ENCODE measurements at places on chromosomes 16 and 17.

DNA sequence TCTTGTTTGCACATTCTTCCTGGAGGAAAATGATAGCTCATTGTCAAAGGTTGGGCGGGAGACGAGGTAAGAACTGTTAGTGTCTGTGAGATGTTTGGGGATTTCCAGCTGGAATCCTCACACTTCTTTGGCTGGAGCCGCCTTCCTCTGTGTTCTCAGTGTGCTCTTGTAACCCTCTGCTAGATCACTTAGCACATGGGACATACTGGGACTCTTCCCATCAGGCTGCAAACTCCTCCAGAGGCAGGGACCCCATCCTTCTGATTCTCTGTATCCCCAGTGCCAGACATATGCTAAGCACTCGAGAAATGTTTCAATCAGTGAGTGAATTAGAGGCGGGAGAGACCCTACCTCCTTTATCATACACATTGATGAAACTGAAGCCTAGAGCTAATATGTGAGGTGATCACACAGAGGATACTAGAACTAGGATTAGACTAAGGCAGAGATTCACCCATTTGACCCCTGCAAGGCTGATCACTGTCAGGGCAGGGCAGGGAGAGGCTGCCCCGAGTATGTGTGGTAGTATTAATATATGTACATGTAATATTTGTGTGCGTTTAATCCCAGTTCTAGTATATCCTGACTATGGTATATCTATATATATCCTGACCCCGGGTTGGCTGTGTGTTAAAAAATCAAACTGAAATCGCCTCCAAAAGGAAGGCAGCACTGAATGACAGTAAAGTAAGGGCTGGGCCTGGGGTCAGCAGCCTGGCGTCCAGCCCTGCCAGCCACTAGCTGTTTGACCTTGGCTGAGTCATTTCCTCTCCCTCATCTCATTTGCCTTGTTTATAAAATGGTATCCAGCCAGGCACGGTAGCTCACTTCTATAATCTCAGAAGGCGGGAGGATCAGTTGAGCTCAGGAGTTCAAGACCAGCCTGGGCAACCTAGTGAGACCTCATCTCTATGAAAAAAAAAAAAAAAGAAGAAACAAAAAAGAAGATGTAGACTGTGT, 75.5 kb upstream of the TBX2 start:
- no peak for DNase-seq

DNA sequence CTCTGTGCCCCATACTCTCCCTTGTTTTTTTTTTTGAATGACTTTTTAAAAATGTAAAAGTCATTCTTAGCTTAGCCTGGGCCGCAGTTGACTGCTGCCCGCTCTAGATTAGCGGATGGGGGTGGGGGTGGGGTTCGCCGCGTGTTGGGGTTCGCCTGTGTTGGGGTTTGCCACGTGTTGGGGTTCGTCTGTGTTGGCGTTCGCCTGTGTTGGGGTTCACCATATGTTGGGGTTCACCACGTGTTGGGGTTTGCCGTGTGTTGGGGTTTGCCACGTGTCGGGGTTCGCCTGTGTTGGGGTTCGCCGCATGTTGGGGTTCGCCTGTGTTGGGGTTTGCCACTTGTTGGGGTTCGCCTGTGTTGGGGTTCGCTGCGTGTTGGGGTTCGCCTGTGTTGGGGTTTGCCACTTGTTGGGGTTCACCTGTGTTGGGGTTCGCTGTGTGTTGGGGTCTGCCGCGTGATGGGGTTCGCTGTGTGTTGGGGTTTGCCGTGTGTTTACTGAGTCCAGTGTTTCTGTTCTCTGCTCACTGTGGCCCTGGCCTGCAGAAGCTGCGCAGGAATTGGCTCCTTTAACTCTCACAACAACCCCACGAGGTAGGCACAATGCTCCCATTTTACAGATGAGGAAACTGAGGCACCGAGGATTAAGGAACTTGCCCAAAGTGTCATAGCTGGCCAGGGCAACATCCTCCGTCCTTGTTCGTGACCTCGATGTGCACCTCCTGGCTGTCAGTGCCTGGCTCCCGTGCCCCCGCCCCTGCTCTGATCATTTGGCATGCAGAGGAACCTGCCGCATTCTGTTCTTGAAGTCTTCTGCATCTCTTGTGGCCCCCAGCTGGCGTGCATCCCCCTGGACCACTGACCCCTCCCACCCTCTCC, 96.6 kb upstream of the CIBAR2 start:
- DNase-seq: no peak

DNA sequence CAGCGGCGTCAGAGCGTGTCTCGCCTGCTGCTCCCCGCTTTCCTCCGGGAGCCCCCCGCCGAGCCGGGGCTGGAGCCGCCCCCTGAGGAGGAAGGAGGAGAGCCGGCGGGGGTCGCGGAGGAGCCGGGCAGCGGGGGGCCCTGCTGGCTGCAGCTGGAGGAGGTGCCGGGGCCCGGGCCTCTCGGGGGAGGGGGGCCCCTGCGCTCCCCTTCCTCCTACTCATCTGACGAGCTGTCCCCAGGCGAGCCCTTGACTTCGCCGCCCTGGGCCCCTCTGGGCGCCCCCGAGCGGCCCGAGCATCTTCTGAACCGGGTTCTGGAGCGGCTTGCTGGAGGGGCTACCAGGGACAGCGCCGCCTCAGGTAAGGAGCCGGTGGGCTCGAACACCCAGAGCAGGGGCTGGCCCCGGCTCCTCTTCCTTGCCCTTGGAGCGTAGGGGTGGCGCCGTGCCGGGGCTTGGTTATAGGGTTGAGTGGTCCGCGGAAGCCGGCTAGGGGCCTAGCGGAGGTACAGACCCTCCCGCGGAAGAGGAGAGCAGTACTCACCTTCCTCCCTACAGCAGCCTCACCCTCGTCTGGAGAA, 841 bp downstream of the RAPGEFL1 start:
- DNase-seq: no peak

DNA sequence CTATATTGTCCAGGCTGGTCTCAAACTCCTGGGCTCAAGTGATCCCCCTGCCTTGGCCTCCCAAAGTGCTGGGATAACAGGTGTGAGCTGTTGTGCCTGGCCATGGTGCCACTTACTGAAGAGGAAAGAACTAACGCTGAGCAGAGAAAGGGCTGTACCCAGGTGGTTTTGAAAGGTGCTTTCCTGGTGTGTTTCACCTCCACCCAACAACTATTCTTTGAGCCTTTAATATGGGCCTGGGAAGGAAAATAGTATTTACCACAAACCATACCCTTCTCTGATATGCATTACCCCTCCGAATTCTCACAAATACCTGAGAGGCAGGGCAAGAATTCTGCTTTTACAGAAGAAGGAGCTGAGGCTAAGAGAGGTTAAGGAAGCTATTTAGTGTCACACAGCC, 24.8 kb downstream of the KPNA2 start:
- no peak for DNase-seq

- no peak for DNase-seq
Measured at GRCh38 chr16:54050459-54051210, 236.0 kb downstream of the IRX3 start.

DNA sequence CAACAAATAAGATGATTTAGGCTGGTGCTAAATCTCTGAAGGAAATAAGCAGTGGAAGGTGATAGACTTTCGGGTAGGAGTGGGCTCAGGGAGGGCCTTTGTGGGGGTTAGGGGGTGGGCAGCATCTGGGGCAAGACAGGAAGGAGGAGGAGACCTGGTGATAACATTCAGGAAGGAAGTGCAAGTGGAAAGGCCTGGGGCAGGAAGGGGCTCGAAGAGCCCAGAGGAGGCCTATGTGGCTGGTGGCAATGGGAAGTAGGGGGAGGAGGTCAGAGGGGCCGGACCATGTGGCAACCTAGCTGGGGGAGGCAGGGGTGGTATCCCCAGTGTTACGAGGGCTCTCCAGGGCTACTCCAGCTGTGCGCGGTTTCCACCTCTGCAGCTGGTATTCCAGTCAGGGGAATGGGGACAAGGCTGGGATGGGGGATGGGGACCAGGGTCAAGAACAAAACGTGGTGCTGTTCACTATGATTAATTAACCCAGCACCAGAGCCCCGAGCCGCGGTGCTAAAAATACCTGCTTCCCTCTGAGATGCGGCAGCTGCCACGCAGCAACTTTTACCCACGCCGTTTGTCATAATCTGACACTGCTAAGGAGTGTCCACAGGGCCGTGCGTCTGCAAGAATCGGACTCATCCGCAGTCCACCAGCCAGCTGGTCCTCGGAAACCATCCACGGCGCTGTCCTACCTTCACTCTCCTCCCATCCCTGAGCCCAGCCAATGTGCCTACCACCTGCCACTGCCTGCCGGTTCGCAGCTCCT, 5.2 kb upstream of the CCDC182 start:
- DNase-seq: no peak

DNA sequence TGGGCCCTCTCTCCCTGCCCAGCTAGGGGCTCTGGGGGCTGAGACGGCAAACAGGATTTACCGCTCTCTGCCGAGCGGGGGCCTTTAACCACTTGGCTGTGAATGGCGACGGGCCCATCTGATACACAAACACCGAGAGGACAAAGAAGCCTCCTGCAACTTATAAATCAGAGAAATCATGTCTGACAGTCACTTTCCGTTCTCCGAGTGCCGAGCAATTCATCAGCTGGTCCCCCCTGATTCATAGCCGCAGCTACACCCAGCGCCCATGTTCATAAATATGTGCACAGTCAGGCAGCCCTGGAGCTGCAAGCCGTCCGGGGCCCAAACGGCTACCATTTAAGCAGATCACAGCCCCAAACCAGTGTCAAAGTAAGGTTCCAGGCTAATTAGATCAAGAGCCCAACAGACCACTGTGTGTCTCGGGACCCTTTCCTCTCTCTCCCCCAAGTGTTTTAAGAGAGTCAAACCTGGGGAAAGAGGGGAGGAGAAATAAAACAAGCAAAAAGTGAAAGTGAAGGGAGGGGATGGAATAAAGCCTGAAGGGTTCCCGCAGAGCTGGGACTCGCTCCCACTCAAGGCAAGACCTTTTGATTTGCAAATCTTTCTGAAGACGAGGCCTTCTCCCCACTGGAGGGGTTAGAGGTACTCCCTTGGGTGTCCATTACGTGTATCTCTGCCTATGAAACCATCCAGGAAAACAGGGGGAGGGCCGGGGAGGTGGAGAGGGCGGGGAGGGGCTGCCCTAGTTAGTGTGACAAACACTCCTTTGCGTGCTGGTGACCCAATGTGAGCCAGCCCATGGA, 154.7 kb downstream of the C16orf78 start:
- DNase-seq: peak; percentile 8

GRCh38 chr17:68511254-68511670, 968 bp upstream of the PRKAR1A start:
- no peak for DNase-seq

DNA sequence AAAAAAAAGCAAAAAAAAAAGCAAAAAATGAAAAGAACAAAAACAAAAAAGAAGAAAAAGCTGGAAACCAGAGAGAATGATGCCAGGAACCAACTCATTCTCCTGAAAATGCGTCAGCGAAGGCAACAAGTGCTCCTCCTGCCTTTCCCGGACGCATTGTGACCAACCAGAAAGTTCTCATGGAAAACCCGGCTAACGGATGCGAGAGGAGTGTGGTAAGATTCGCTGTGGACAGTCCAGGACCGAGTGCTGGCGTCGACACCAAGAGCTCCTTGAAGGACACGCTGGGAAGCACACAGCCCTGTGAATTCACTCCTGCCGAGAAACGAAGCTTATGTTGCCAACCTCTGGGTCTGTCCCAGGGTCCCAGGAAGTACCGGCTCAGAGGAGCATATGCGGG, 43.4 kb downstream of the METRNL start:
- no peak for DNase-seq

DNA sequence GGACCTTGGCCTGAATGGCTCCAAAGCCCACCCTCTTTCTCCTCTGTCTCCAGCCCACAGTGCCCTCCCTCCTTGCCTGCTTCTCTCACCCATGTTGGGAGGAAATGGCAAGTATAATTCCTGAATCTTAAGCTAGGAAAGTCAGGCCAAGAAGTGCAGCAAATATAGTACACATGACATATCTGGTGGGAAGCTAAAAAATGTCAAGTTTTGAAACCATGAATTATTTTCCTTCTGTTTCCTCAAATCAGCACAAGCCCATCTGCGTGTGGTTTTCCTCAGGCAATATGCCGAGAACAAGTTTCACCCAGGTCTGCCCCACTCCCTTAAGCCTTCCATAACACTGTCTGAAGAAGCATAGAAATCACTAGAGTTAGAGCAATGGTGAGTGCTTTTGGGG, 502.8 kb upstream of the CDH11 start:
- DNase-seq: no peak

DNA sequence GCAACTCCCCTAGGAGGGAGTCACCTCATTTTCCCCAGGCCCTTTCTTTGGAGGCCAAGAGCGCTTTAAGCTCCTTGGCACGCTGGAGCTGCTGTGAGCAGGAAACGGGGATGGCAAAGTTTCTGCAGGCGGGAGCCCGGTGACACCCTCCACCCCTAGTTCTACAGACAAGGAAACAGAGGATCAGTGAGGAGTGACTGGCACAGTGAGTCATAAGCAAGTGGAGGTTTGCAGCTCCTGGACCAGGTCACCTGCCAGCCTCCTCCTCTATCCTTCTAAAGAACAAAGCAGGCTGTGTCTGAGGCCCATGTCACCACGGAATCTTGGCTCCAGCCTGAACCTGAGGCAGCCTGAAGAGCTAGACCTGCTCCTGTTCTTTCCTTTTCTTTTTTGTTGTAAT, 141.9 kb downstream of the TMEM132E start:
- DNase-seq: no peak

DNA sequence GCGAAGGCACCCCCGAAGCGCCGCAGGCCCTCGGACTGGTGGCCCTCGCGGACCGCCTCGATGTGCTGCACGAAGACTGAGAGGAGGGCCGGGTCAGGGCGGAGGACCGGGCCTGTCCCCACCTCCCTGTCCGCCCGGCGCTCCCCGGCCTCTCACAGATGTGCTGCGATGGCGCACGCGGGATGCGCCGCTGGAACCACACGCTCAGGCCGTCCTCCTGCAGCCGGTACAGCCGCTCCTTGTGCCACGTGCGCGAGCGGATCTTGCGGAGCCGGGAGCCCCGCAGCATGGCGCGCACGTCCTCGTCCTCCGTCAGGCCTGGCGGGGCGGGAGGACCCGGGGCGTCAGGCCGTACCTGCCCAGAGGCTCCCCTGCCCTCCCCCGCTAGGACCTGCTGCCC, 11.3 kb downstream of the PLCD3 start:
- DNase-seq: no peak

DNA sequence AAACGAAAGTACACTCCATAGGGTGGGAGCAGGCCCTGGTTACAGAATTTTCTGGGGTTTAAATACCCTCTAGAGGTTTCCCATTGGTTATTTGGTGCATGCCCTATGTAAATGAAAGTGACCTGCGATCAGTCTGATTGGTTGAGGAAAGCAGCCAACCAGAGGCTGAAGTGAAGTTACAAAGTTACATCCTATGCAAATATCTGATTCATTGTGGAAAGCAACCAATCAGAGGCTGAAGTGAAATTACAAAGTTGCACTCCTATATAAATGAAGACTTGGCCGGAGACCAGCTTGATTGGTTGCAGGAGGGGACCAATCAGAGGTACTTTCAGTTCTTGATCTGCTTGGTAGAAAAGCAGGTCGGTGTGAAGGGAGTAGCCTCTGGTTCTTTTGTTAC, 24.4 kb downstream of the NAA60 start:
- DNase-seq: no peak

- DNase-seq: no peak
Measured at GRCh38 chr17:15951368-15952047, 6.6 kb downstream of the ADORA2B start.
